ENCODE measurements at places on chromosomes 5 and 9.

- H3K27ac ChIP-seq: no peak overlapping the region
- peaks cover 2% of the 10 kb centered on the region for H3K36me3 ChIP-seq
Measured at GRCh38 chr9:38254756-38255155, 137.7 kb upstream of the ALDH1B1 start.

DNA sequence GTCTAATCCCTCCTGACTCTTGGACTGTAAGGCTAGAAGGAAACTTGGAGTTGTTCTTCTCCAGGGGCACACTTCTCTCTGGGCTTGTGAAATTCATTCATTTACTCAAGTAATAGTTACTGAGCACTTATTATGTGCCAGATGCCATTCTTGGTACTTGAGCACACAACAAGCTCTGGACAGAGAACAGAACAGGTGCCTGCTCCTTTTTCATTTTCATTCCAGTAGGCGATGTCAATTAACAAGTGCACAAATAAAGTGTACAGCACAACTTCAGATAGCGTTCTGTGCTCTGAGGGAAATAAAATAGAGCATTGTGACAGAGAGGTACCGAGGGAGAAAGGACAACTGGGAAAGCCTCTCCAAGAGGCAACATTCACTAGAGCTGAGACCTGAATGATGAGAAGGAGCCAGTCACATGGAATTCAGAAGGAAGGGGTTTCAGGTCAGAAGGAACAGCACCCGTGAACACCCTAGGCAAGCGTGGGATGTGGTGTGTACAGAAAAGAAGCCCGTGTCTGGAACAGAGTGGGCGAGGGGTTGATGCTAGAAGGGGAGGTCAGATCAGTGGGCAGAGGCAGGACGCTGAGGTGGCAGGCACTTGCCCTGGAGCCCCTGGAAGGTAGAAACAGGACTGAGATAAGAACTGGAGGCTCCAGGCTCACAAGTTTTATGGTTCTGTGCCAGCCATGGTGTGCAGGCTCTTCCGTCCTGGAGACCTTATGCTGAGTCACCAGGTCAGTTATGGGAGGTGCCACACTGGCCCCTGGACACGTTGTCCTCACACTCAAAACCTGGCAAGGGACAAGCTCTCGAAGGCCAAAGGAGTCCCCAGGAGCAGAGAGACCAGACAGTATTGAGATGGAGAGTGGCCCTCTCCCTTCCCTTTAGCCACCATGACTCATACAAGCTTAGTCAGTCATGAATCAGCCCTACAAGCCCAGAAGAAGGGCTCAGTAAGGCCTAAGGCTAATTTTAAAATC is 7.2 kb upstream of the ABLIM3 start:
- no peak overlapping the region for H3K27ac ChIP-seq
- H3K27me3 ChIP-seq: peaks cover 22% of the 10 kb centered on the region
- H3K4me1 ChIP-seq: no peaks in the 10 kb centered on the region
- no peak overlapping the region for H3K4me3 ChIP-seq

GRCh38 chr5:97480313-97480712 is 297.3 kb upstream of the RIOK2 start:
- no peak for ATAC-seq
- no peaks in the 10 kb centered on the region for H3K4me1 ChIP-seq
- no peak overlapping the region for H3K27ac ChIP-seq
- peaks cover 8% of the 10 kb centered on the region for H3K27me3 ChIP-seq
- H3K36me3 ChIP-seq: no peaks in the 10 kb centered on the region

DNA sequence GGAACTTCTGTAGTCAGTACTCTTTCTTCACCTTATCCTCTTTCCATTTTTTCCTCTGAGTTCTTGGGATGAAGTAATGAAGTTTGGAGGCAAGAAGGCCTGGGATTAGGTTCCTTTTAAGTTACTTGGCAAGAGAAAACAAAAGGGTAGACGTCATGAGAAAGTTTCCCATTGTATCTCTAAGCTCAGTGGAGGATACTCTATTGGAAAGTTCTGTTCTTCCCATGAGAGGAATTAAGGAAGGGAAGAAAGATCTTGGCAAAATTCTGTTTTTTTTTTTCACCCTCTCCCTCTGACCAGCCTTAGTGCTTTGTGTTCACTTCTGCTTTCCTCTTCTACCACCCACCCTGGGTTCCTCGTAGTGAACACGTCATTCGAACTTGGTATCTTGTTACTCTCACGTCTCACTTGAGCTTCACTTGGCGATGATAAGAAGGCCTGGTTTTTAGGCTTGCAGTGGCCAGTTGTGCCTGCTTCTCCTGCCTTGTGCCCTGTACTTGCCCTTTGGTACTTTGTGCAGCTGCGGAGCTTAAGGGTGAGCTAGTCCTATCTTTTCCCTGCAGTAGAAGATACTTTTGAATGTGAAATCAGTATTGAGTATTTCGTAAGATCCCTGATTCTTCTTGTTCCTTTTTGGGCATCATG is 67.0 kb downstream of the ARHGAP26 start:
- no peak overlapping the region for H3K27ac ChIP-seq
- H3K27me3 ChIP-seq: no peaks in the 10 kb centered on the region
- no peaks in the 10 kb centered on the region for H3K4me1 ChIP-seq
- H3K4me3 ChIP-seq: no peak overlapping the region

DNA sequence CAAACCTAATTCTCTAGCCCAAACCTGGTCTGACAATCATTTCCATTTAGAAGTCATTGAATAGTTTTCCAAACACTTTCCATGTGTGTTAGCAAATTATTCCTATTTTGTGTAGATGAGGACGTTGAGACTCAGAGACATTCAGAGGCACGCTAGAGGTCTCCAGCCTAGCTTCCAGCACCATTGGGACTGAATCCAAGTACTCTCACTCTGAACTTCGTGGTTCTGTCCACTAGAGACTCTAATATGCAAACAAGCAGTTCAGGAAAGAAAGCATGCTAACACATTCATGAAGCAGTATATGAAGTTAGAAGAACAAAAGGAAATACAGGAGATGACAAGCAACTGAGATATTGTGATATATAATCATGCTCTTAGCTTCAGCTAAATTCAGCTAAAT is 354.8 kb downstream of the NTRK2 start:
- no peak overlapping the region for H3K27ac ChIP-seq
- no peaks in the 10 kb centered on the region for H3K36me3 ChIP-seq
- no peaks in the 10 kb centered on the region for H3K27me3 ChIP-seq

GRCh38 chr9:99811598-99812383 is 9.9 kb upstream of the NR4A3 start:
- no peaks in the 10 kb centered on the region for H3K27me3 ChIP-seq
- H3K4me1 ChIP-seq: peaks cover 50% of the 10 kb centered on the region
- ATAC-seq: peak; percentile 74
- H3K27ac ChIP-seq: peak overlapping the region; percentile 68
- peaks cover 30% of the 10 kb centered on the region for H3K36me3 ChIP-seq
- no peak overlapping the region for H3K4me3 ChIP-seq

- H3K4me3 ChIP-seq: peak overlapping the region; percentile 6
- no peaks in the 10 kb centered on the region for H3K27me3 ChIP-seq
- no peak overlapping the region for H3K27ac ChIP-seq
- ATAC-seq: peak; percentile 89
- H3K36me3 ChIP-seq: no peaks in the 10 kb centered on the region
Measured at GRCh38 chr9:109907400-109907799, 127.4 kb downstream of the PALM2AKAP2 start.

- H3K4me3 ChIP-seq: no peak overlapping the region
- no peaks in the 10 kb centered on the region for H3K36me3 ChIP-seq
- H3K27ac ChIP-seq: no peak overlapping the region
- no peaks in the 10 kb centered on the region for H3K27me3 ChIP-seq
Measured at GRCh38 chr9:102778746-102779145, 216.4 kb upstream of the CYLC2 start.

DNA sequence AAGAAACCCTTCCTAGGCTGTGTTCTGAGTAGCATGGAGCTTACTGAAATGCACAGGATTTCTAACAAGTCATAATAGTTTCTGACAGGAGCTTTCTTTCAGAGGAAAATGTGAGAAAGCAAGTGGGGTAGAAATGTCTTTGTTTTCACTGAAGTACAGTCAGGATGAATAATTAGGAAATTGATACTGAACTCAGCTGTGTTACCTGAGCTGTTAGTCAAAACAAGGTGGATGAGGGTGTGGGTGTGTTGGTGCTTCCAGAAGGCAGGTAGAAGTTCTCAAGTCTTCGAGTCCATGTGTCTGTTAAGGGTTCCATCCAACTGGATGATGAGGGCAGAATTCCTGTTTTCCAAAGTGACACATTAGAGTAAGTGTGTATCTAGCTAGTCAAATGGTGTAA is 122.4 kb downstream of the BASP1 start:
- no peaks in the 10 kb centered on the region for H3K27me3 ChIP-seq
- H3K27ac ChIP-seq: no peak overlapping the region
- peaks cover 9% of the 10 kb centered on the region for H3K4me1 ChIP-seq
- no peak for ATAC-seq
- H3K4me3 ChIP-seq: no peak overlapping the region

GRCh38 chr9:112717661-112718331 is at the start of gene INIP:
TSS of gene INIP (minus strand) at chr9:112718117. CDS start at chr9:112716485, 1,632 bp downstream.
- ATAC-seq: peak; percentile 99
- no peaks in the 10 kb centered on the region for H3K27me3 ChIP-seq
- peaks cover 13% of the 10 kb centered on the region for H3K36me3 ChIP-seq
- H3K27ac ChIP-seq: peak within 1 kb of the TSS; percentile 91
- H3K4me1 ChIP-seq: peaks cover 18% of the 10 kb centered on the region

DNA sequence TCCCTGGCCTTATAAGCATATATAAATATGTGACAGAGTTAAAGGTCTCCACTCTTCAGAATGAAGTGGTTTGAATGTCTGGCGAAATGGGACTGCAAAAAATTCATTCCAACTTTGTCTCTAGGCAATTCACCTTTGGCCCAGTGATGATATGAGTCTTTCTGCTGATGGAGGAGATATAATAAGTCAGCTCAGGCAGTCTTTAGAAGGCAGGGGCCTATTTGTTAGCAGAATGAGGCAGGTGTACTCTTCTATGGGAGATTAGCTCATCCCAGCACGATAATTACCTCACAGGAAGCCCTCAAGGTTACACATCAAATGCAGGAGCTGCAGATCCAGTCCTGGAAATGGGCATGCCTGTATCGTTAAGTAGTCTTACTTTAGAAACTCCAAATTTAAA is 300.5 kb downstream of the NR2F1-AS1 start:
- ATAC-seq: no peak
- no peaks in the 10 kb centered on the region for H3K4me1 ChIP-seq
- no peaks in the 10 kb centered on the region for H3K36me3 ChIP-seq
- no peak overlapping the region for H3K27ac ChIP-seq
- H3K4me3 ChIP-seq: no peak overlapping the region

DNA sequence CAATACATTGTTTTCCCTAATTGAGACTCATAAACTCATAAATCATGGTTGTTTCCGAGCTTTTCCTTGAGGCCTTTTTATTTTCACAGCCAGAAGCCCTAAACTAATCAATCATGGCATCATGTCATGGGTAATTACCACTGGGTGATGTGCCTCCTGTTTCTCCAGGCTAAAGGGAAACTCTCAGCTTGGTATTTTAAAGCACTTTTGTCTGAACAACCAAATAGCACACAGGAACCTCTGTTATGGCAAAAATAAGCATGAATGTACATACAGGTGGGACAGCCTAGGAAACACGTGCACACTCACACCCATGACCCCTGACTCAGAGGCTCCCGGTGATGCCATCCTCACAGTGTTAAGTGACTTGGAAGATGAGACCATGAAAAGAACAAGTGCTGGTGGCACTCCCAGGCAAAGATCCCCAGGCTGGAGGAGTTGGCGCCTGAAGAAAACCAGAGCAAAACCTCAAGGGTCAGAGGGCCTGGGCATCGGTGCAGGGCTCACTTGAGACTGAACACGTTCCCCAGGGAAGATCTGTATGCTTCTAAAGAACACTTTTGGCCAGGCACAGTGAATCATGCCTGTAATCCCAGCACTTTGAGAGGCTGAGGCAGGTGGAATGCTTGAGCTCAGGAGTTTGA is 154.3 kb downstream of the ROR2 start:
- no peak overlapping the region for H3K4me3 ChIP-seq
- no peak for ATAC-seq
- H3K27me3 ChIP-seq: peaks cover 10% of the 10 kb centered on the region
- H3K4me1 ChIP-seq: peaks cover 15% of the 10 kb centered on the region
